Panc1 (cell line): ENCODE measurements at places on chromosomes 16 and 17. TPM values are rescaled to one million over a fixed set of nuclear protein-coding genes. Genes with fewer than 3 reads are reported as not detected.

- DNase-seq = no peak
Measured at GRCh38 chr17:29733166-29733565, 110.5 kb upstream of the CORO6 start.

- DNase-seq = no peak
Measured at GRCh38 chr16:86578611-86579267, 390 bp downstream of the FOXL1 start.

Gene KNOP1
- 70.1 TPM for total RNA-seq

Gene KRTAP1-1
- total RNA-seq = not detected

DNA sequence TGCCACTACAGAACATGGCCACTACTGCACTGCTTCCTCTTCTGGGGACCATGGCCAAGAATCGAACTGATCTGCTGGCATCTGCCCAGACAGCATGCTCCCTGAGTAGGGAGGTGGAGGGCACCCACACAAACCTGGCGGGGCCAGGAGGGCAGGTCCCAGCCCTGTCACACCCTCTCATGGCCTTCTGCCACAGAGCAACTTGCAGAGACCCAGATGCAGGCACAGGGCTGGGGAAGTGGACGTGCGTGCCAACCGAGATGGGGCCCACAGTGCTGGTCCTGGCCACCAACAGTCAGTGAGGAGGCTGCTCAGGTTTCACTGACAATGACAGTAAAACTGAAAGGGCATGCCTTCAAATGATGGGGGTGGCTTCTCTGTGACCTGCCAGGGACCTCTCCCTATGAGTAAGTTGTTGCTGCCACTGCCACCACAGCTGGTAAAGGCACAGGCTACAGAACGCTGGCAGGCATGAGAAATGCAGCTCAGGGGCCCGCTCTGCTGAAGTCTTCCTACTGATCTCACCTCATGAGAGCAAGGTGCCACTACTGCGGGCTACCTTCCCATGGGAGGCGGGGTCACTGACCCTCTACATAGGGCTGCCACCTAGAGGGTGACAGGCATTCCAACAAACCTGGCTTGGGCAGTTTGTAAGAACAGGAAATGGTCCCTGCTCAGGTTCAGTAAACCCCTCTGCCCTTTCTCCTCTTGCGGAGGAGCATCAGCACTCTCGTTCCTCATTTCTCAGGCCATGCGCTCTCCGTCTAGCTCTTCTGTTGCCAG, 15.5 kb downstream of the HIC1 start:
- no peak for DNase-seq

Gene CRYBA1
- total RNA-seq = not detected

- DNase-seq = no peak
Measured at GRCh38 chr16:65783709-65784474, 582.6 kb upstream of the CDH5 start.

- DNase-seq = no peak
Measured at GRCh38 chr17:78716814-78717393, 65.2 kb downstream of the CYTH1 start.

- DNase-seq = no peak
Measured at GRCh38 chr16:53693320-53693719, 10.3 kb downstream of the RPGRIP1L start.

DNA sequence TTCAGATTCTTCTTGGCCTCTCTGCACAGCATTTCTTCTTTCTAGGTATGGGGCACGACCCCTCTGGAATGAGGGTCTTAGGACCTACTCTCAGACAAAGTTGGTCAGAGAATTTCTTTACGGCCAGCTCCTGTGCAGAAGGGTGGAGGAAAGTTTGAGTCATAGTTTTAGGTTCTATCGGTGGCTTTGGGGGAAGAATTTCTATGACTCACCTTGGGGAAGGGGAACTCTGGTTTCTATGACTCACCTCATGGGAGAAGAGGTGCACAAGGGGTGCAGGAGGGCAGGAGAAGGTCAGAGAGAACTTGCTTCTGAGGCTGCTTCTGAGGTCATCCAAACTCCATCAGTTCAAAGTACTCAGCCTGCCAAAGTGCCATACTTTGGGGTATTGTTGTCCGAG, 2.5 kb upstream of the ABCC12 start:
- no peak for DNase-seq

Gene ADGRG3
- total RNA-seq = not detected

- DNase-seq = no peak
Measured at GRCh38 chr17:7574176-7574953, 5.1 kb upstream of the CD68 start.

Gene TK1
- 153 TPM for total RNA-seq

GRCh38 chr16:9184354-9184690, 92.9 kb downstream of the HAPSTR1 start:
- DNase-seq = no peak

Gene CIITA
- 0.41 TPM for total RNA-seq

Gene CLEC18C
- not detected for total RNA-seq

GRCh38 chr17:15462976-15463772, 4.2 kb downstream of the CDRT4 start:
- DNase-seq = no peak

DNA sequence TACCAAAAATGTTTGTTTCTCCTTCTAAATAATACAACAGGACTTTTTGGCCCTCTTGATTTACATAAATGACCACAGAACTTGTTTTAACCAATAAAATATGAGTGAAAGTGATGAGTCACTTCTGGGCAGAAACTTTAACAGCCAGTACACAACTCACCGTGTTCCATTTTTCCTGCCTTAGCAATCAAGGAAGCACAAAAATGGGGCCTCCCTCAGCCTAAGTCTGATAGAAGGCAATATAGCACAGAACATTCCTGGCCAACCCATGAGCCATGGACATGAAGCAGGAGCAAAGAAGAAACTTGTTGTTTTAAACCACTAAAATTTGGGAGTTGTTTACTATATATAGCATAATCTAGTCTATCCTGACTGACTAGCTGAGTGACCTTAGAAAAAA, 61.1 kb upstream of the MTMR4 start:
- DNase-seq = no peak

GRCh38 chr16:81409016-81409556, 35.5 kb upstream of the CMIP start:
- DNase-seq = no peak

Gene TBC1D3L
- total RNA-seq = 7.0 TPM
